ENCODE measurements at places on chromosomes 3 and 15.

DNA sequence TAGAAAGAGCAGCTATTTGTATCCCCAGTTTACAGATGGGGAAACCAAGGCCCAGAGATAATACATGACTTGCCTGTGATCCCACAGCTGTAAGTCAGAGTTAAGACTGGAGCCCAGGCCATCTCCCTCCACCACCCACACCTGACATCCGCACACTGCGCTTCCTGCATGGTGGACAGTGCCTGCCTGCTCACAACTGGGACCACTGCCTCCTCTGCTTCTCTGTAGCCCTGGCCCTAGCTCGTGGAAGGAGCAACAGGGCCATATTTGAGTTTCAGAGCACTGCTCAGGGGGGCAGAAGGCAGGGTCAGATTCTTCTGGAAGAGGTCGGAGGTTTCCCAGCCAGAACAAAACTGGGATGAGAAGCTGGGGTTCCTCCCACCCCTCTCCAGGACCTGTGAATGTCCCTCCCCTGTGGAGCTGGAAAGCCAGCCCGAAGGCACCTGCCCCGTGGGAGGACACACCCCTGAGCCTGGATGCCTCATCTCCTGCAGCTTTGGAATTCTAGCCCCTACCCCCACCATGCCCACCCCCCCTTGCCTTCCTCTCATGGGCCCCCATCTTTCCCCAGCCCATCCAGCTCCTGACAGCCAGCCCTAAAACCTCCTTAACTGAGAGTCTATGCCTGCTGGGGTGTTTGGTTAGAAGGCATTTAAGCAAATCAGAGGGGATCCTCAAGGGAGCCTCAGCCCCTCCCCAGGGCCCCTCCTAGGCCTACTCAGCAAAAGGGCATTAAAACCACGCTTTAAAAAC lies 100.1 kb downstream of the TPRA1 start:
- no peak for DNase-seq

DNA sequence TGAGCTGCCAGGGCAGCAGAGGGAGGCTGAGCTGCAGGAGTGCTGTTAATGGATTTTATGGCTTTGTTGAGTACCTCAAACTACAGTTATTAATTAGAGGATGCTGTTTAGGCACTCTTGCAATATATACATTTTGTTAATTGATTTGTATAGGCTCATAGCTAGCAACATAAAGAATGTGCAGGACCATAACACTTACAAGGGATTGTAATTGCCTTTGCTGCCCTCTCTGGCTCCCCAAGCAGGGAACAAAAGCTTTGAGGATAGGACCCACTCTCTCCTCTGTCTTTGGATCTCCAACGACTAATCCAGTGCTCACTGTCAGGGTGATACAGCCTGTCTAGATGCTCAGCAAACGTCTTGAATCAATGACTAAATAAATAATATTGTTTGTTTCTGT lies 1.2 kb upstream of the CLSTN2 start:
- DNase-seq = no peak

GRCh38 chr3:136350132-136350531 lies 100.0 kb downstream of the PCCB start:
- DNase-seq = no peak

DNA sequence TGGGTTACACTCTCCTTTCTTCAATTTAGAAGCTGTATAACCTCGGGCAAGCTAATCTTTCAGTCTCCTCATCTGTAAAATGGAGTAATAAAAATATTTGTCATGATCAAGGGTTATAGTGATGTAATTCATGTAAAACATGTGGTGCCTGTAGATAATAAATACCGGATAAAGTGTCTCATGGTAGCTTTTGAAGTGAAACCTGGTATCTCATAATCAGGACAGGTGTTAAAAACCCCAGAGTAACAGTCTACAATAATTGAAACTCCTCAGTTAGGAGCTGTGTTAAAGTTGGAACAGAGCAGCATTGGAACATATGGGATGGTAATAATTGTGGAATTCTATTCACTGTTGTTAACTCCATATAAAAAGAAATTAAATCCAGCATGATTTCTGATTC lies 884 bp upstream of the KNL1 start:
- peak; percentile 65 for DNase-seq

DNA sequence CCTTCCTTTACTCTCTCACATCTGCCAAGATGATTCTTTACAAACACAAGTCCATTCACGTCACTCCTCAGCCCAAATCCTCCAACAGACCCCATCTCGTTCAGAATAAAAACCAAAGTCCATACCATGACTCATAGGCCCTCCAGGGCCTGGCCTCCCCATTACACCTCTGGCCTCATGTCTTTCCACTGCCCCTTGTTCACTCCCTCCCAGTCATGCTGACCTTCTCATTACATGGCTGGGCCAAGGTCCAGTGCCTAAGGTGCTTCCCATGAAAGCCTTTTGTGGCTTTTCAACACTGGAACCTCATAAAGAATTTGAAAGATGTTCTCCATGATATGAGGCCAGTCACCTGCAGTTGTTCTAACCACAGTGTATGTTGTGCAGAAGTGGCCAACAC lies 44.5 kb downstream of the NEK10 start:
- no peak for DNase-seq

- no peak for DNase-seq
Measured at GRCh38 chr15:57284535-57284934, 91.8 kb upstream of the CGNL1 start.

DNA sequence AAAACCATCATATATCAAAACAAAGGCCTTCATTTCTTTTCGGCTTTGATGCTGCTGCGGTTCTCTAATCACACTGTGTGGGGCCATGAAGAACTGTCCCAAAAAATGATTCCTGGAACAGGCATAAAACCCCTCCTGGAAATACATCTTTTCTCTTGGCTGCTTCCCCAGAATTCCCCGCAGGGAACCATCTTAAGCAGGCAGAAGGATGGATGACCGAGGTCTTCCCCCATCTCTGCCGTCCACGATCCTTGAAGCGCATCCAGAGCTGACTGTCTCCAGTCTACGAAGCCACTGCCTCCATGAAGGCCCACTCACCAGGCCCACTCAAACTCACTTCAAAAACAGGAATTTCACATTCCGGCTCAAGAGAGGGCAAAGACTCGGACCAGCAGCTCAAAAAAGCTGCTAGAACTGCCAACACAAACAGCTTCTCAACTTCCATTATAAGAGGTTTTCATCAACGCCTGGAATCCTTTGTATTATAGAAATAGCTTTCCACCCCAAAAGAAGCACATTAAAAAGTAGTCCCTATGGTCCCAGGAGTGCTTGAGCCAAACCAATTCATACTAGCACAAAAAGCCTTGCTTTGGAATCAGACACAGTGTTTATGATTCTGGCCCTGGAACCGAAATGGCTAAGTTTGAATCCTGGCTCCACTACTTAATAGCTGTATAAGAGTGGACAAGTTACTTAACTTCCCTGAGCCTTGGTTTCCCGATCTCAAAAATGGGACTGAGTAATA lies 487.5 kb upstream of the WNT5A start:
- DNase-seq = no peak

GRCh38 chr3:66723231-66723630 lies 222.4 kb upstream of the LRIG1 start:
- DNase-seq = peak; percentile 1

DNA sequence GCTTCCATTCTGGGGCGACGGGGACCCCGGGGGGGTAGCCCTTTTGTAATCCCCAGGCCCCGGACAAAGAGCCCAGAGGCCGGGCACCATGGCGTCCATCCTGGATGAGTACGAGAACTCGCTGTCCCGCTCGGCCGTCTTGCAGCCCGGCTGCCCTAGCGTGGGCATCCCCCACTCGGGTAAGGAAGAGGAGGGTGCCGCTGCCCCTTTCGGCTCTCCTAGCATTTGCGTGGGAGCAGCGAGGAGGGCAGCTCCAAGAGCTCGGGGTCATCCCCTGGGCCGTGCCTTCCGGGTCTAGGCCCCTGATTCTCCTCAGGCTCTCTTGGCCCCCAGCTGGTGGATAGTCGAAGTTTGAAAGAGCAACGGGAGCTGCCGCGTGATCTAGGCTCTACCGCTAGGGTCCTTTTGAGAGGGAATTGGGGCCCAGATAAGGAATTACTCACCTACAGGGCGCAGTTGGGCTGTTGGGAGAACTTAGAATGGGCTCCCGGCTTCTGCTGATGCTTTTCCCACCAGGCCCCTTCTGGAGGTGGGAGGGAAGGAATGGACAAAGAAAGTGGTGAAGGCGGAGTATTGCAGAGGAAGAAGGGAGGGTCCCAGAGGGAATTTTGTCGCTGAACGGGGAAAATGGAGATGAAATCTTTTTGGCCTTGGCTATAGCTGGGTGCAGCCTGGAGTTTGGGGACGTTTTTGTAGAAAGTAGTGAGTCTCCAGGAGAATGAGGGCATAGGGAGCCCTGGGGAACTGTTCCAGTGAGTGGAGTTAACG lies 615 bp downstream of the VPS18 start:
- DNase-seq = peak; percentile 85

DNA sequence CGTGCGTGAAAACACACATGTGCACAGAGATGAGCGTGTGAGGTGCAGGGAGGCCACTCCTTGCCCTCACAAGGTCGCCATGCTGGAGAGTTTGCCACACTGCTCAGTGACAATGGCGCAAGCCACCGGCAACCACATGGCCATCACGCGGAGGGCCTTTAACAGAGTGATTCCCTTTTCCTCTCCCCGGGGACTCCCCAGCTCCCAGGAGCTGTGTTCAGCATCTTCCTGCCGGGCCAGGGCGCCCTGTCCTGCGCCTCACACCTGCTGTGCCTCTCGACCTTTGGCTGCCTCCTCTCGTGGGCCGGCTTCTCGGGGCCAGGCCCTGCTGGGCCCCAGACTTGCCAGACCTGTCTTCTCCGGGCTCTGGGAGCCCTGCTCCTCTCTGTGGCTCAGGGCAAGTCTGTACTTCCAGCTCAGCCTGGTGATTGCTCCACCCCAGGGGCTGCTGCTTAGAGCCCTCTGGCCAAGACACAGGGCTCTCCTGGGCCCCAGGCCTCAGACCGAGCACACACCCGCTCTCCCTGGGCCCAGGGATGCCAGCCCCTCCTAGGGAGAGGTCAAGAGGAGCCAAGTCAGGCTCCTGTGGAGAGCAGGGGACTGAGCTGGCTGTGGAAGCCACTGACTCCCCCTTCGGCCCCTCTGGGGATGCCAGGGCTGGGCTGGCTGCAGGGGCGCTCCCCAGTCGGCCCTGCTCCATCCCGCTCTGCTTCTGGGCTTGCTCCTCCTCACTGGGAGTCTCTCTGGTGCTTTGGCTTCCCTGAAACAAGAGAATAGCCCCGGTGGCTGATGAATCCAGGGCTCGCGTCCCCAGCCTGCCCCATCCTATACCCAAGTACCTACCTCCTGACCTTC lies 5.6 kb downstream of the CCDC9B start:
- DNase-seq = no peak

GRCh38 chr3:31996195-31996594 lies 14.6 kb downstream of the ZNF860 start:
- no peak for DNase-seq

Data from OCI-M1 (cell line).